DMS79 treated with DMSO at 0.1 percent for 48 hours (cell line): ENCODE measurements at places on chromosomes 7 and 10.
A peak's percentile ranks its signal among the peaks of the same experiment; 100 is the strongest.

- DNase-seq = peak; percentile 9
These were observed 3.5 kb downstream of the PDLIM1 start for GRCh38 chr10:95287281-95287680.

DNA sequence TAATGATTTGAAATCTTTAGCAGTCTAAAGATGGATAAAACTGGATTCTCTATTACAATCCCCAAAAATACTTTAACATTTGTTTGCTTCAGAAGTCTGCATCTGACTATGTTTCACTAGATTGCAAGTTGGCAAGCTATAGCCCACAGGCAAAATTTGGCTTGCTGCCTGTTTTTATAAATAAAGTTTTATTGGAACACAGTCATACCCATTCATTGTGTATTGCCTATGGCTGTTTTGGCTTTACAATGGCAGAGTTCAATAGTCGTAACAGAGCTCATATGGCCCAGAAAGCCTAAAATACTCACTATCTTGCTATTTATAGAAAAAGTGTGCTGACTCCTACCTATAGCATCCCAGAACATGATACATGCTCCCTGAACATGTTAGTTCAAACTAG is 89.0 kb upstream of the GPR141 start:
- DNase-seq = no peak

GRCh38 chr10:119441921-119442757 is 100.4 kb downstream of the RGS10 start:
- DNase-seq = peak; percentile 26

DNA sequence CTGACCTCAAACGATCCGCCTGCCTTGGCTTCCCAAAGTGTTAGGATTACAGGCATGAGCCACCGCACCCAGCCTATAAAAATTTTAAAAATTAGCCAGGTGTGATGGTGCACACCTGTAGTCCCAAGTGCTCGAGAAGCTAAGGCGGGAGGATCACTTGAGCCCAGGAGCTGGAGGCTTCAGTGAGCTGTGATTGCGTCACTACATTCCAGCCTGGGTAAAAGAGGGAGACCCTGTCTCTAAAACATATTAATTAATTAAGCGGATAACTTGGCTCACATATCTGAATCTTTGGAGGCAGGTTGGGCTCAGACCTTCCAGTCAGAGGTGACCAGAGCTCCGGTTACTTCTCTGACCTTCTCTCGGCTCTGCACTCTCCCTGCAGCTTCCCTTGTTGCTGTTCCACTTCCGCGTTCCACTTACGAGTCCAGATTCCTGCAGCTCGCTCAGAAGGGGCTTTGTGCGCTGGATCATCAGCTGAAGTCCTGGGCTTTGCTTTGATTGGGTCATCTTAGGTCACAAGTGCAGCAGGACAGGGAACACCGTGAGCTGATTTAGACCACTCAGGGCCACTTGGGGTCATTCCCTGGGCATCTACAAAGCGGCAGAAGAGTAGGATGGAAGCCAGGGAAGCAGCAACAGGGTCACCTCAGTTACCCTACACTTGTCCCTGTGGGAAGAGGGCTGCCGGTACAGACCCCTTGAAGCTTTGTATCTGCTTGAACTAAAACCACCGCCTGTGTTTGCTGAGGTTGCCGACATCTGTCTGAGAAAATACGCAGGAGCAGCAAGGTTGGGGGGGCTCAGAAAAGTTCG is 2.0 kb upstream of the ARPC1B start:
- peak; percentile 78 for DNase-seq
